ENCODE measurements at places on chromosomes 5 and 9.
A peak's percentile ranks its signal among the peaks of the same experiment; 100 is the strongest.

DNA sequence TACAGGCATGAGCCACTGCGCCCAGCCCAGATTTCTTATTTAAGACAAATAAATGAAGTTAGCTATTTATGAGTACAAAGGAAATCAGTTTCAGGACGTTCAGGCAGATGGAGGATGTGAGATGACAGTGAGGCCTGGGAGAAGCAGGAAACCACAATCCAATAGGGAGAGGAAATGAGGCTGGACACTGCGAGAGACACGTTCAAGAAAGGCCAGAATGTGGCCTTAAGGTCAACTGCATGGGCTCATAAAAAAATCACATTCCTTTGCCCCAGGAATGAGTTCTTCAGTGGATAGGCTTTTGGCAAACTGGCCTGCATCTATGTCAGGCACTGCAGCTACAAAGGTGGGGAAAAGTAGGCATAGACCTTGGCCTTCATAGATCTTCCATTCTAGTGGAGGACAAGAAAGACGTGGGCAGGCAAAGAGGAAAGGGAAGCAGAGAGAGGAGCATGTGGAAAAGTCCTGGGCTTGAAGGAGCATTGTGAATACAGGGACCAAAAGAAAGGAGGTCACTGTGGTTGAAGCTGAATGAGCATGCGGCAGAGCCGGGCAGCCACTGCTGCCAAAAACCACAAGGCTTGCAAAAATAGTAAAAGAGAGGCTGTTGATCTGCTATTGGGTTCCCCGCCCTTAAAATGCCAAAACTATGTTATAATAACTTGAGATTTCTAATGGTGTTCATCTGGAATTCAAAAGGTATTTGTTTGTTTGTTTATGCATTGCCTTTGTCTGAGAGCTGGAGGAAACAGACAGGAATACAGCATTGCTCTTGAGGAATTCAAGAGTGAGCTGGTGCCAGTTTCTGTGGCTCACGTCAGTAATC, 133.0 kb downstream of the GNA14 start:
- DNase-seq = peak; percentile 43

DNA sequence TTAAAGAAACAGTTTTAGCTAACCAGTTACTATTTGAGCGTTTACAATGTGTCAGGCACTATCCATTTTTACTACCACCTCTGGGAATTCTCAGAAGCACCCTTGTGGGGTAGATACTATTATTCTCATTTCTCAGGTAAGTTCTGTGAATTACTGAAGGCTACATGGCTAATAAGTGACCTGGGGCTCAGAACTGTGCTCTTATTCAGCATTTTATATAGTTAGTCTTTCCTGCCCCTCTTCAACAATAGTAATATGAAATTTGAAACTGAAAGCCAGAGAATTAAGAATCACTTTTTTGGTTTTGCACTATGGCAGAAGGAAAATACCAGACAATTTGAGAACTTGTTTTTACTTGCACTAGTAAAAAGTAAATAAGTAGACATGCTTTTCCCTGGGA, 11.8 kb downstream of the ELL2 start:
- DNase-seq = no peak

GRCh38 chr9:104177003-104177611, 83.0 kb downstream of the SMC2 start:
- peak; percentile 11 for DNase-seq

DNA sequence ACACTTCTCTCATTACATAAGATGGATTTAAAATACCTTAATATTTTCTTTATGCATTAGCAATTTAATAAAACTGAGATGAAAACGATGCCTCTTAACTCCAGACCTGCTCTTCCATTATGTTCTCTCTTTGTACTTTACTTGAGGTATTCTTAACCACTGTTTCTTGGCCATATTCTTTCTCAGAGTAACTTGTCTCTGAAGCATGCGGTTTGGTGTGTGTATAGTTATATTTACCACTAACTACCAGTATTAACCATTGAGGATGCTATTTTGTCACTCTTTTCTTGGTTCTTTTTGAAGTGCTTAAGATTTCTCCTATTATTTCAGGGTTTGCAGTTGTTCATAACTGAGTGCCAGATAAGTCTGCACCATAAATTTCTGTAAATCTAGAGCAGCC, 17.9 kb downstream of the TMEM167A start:
- DNase-seq = no peak

GRCh38 chr5:175889910-175890684, 18.7 kb downstream of the CPLX2 start:
- DNase-seq = no peak

GRCh38 chr5:125377141-125377540, 630.7 kb upstream of the ZNF608 start:
- no peak for DNase-seq

All from fibroblast of skin of back (primary cell).